ENCODE measurements at places on chromosomes 7 and 10. TPM values are rescaled to one million over a fixed set of nuclear protein-coding genes. Genes with fewer than 3 reads are reported as not detected.

GRCh38 chr7:20343205-20343604 is 12.5 kb downstream of the ITGB8 start:
- no peaks in the 10 kb centered on the region for H3K36me3 ChIP-seq
- H3K4me1 ChIP-seq = no peaks in the 10 kb centered on the region
- no peak overlapping the region for H3K4me3 ChIP-seq
- H3K27ac ChIP-seq = no peak overlapping the region

DNA sequence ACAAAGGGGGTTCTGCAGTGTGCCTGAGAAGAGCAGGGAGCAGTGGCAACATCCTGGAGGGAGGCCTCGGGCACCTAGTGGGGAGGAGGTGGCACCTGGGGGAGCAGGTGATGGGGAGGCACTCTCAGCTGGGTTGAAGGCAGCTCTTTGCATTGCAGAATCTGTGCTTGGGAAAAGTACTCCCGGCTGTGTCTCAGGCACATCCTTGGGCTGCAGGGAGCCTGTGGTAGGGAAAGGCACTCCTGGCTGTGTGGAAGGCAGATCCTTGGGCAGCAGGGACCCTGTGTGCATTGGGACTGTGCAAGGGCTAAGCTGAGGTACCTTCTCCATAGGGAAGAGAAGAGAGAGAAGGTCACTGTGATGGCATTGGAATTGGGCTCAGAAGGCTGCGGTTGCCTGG is 52.8 kb upstream of the ANTXRL start:
- H3K27ac ChIP-seq = no peak overlapping the region
- no peak overlapping the region for H3K4me3 ChIP-seq
- H3K27me3 ChIP-seq = no peaks in the 10 kb centered on the region
- no peaks in the 10 kb centered on the region for H3K4me1 ChIP-seq
- no peaks in the 10 kb centered on the region for H3K36me3 ChIP-seq

FAM204A gene
- total RNA-seq = 75.7 TPM

DNA sequence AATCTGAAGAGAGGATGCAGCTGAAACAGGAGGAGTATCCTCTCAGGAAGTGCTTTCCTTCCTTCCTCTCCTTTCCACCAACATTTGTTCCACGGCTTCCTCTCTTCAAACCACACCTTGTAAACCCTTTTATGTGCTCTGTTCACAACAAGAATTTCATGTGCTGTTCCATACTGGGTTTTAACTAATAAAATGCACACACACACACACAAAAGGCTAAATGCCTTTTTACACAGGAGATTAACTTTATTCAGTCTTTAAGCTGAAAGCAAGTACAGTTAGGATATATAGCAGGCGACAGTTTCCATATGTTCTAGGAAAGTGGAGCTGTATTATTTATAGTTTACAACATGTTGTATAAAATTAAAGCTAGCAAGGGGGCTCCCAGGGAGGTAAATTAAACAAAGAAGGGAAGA is 106.7 kb downstream of the REEP3 start:
- H3K27ac ChIP-seq = peak overlapping the region; percentile 97
- H3K4me3 ChIP-seq = no peak overlapping the region
- no peak for DNase-seq
- H3K36me3 ChIP-seq = no peaks in the 10 kb centered on the region

GPC2 gene
- total RNA-seq = 1.4 TPM

DNA sequence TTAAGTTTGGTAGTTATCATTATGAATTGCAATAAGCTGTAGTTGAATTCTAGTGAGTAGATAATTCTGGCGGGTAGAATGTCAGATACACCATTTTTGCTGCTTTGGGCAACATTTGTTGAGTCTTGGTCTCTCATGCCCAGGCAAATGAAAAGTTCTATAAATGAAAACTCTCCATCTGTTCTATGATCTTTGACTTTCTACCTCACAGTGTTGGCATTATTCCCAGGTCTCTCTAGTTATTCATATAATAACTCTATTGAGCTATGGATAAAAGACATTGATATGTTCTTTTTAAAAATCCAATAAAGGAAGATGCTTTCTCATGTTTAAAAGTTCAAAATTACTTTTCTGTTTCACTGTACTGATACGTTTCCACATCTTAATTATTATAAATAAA is 415.3 kb upstream of the SEMA3D start:
- H3K36me3 ChIP-seq = no peaks in the 10 kb centered on the region
- no peak overlapping the region for H3K27ac ChIP-seq
- DNase-seq = no peak

DPYSL4 gene
- 0.72 TPM for total RNA-seq

DNA sequence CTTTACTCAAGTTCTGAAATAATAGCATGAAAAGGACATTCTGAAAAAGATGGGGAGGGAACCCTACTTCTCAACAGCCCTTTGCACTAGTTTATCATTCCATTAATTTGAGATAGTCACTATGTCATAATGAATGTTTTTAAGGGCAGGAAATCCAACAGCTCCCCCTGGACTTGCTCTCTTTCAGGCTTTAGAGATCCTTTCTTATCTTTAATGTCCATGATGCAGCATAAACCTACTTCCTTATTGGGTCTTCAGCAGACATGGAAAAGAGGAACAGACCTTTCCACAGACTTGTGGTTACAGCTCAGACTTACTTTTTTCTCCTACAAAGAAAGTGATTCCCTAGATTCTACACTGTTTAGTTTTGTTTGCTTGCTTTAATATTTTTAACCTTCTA is 87.3 kb downstream of the IDE start:
- no peak for DNase-seq
- no peak overlapping the region for H3K4me3 ChIP-seq
- no peaks in the 10 kb centered on the region for H3K27me3 ChIP-seq
- no peaks in the 10 kb centered on the region for H3K4me1 ChIP-seq

DNA sequence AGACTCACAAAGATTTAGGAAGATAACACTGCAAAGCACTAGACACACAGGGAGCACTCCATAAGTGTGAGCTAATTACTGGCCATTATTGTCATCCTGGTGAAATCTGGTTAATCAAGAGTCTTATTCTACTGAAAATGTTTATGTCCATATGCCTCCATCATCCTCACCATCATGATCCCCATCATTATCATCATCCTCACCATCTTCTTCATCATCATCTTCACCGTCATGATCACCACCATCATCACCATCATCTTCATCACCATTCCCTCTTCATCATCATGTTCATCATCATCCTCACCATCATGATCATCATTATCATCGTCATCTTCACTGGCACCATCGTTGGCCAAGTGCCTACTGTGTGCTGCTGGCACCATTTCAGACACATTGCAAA is 76.3 kb upstream of the CARD11 start:
- H3K36me3 ChIP-seq = no peaks in the 10 kb centered on the region
- H3K27me3 ChIP-seq = no peaks in the 10 kb centered on the region
- no peak for DNase-seq

SYT15 gene
- under 0.01 TPM for total RNA-seq

ZNF248 gene
- total RNA-seq = 9.1 TPM

SLC13A1 gene
- total RNA-seq = not detected

- no peaks in the 10 kb centered on the region for H3K27me3 ChIP-seq
- H3K27ac ChIP-seq = no peak overlapping the region
- no peaks in the 10 kb centered on the region for H3K4me1 ChIP-seq
- H3K36me3 ChIP-seq = no peaks in the 10 kb centered on the region
- no peak overlapping the region for H3K4me3 ChIP-seq
- no peak for DNase-seq
These were observed 318.5 kb upstream of the ZWINT start for GRCh38 chr10:56679578-56679977.

WDR86 gene
- 8.5 TPM for total RNA-seq

CRYGN gene
- total RNA-seq = 0.59 TPM

DNA sequence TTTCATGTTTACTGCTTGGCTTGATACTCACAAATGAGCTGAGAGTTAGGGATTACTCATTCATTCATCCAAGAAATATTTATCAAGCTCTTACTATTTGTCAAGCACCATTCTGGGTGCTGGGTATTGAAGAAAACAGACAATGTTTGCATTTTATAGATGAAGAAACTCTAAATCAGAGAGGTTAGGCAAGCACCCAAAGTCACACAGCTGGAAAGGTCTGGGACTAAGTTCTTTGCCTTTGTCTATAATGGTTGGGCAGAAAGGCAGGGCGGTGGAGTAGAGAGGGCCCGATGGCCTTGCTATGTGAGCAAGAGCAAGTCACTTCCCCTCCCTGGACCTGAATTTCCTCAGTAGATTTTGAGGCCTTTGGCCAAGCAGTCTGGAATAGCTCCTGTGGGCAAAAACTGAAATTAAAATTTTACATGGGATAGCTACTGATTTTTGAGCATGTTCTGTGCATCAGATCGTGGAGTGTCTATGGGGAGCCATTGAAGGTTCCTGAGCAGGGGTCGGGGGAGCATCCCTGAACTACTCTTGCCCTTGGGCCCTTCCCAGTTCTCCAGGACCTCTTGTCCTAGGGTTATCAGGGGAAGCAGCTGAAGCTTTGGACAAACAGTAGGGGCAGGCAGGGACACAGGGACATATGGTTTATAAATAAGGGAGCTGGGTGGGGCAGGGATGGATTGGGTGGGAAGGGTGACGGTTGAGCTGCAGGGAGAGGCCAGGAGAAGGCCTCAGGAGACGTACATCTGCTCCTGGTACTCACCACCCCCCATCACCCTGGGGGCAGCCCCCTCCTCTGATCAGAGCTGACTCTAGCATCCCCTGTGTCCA is 23.3 kb downstream of the AQP1 start:
- no peaks in the 10 kb centered on the region for H3K36me3 ChIP-seq
- peak; percentile 31 for DNase-seq
- H3K27me3 ChIP-seq = peaks cover 44% of the 10 kb centered on the region
- H3K27ac ChIP-seq = no peak overlapping the region
- H3K4me3 ChIP-seq = no peak overlapping the region
- H3K4me1 ChIP-seq = no peaks in the 10 kb centered on the region

DNA sequence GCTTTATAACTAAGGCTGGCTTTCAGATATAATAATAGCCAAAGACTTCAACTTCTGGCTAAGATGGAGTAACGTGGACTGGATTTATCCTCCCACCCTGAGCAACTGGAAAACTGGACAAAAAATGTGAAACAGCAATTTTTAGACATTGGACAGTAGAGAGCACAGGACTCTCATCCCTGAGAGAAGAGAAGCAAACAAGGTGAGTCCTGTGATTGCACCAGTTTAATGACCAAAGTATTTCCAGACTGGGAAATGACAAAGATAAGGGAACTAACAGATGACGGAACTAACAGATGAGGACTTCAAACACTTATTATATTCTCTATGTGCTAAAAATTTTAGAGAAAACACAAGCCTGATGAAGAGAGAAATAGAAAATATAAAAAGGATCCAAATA is 175.7 kb upstream of the SLC25A13 start:
- no peaks in the 10 kb centered on the region for H3K36me3 ChIP-seq
- no peak overlapping the region for H3K4me3 ChIP-seq
- no peaks in the 10 kb centered on the region for H3K4me1 ChIP-seq
- no peaks in the 10 kb centered on the region for H3K27me3 ChIP-seq
- H3K27ac ChIP-seq = no peak overlapping the region
- DNase-seq = no peak

RTKN2 gene
- total RNA-seq = 8.0 TPM

DNA sequence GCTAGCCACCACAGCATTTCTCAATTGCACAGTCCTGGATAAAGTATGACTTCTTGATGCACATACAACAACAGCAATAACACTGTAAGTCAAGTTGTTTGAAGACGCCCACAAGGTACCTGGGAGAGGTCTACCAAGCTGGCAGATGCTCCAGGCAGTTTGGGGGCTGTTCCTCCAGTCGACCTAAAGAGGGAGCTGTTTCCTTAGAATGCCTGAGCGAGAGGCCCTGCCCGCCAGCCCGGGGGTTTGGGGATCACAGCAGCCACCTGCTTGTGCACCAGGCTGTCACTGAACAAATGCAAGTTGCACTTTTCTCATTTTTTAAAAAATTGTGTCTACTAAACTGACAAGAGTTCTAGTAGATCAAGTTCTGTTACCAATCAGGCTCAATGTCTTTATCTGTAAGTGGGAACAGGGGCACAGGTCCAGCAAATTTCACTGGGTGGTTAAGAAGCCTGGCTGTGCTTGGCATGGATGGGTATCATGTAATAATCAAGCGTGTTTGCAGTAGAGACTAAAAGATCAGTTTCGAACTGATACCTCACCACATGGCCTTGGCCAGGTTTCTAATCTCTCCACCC is 193.8 kb upstream of the ADO start:
- DNase-seq = peak; percentile 93
- no peak overlapping the region for H3K4me3 ChIP-seq
- no peaks in the 10 kb centered on the region for H3K27me3 ChIP-seq
- peaks cover 16% of the 10 kb centered on the region for H3K4me1 ChIP-seq

DNA sequence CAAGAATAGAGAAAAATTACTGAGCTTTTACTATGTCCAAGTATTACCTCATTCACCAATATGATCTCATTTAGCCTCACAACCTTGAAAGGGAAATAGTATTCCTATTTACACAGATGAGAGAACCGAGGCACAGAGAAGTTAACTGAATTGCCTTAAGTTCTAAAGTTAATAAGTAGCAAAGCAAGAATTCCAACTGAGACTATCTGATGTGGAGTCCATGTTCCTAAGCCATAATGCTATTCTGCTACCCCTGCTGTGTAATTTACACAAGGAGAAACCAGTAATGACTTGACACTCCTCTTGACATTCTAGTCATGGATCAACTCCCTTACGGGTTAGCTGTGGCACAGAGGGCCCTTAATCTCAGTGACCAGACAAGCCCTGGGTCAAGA is 60.7 kb downstream of the ABCB4 start:
- H3K36me3 ChIP-seq = no peaks in the 10 kb centered on the region
- H3K27ac ChIP-seq = peak overlapping the region; percentile 62
- peak; percentile 37 for DNase-seq
- no peak overlapping the region for H3K4me3 ChIP-seq

- DNase-seq = no peak
- no peaks in the 10 kb centered on the region for H3K36me3 ChIP-seq
- H3K4me3 ChIP-seq = no peak overlapping the region
- no peaks in the 10 kb centered on the region for H3K27me3 ChIP-seq
These were observed 964.7 kb downstream of the LRMDA start for GRCh38 chr10:76396134-76396533.

DNA sequence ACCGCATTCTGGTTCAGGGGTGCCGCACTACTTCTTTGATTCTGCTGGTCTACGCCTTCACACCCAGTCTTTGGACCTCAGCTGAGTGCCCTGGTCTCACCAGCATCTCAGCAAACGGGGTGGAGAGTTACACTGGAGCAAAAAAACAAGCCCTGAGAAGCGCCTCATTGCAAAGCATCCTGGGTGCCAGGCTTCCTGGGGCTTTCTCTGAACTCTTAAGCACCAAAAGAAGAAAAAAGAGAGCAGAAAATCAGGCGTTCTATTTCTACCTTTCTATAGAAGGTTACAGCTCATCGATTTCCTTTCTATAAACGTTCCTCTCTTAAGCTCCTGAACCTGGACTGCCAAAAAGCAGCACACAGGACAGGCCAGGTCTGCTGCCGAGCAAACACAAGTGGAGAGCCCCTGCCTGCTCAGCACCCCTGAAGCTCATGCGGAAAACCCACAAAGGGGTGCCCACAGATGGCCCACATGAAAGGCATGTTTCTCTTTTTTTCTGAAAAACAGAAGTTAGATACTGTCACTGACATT is 217.9 kb downstream of the SFMBT2 start:
- no peaks in the 10 kb centered on the region for H3K27me3 ChIP-seq
- no peak overlapping the region for H3K4me3 ChIP-seq
- no peak overlapping the region for H3K27ac ChIP-seq
- no peaks in the 10 kb centered on the region for H3K36me3 ChIP-seq
- no peak for DNase-seq

- no peaks in the 10 kb centered on the region for H3K36me3 ChIP-seq
- no peaks in the 10 kb centered on the region for H3K4me1 ChIP-seq
- H3K27me3 ChIP-seq = peaks cover 38% of the 10 kb centered on the region
These were observed 7.0 kb upstream of the PVRIG start for GRCh38 chr7:100212631-100213286.

GRCh38 chr7:82229164-82229563 is 214.4 kb downstream of the CACNA2D1 start:
- no peaks in the 10 kb centered on the region for H3K36me3 ChIP-seq
- DNase-seq = no peak
- no peak overlapping the region for H3K4me3 ChIP-seq
- no peaks in the 10 kb centered on the region for H3K4me1 ChIP-seq

CDH23 gene
- under 0.01 TPM for total RNA-seq

EEPD1 gene
- total RNA-seq = 9.0 TPM

SPDYE2B gene
- not detected for total RNA-seq

UTF1 gene
- total RNA-seq = not detected
